ENCODE measurements at places on chromosomes 2 and 18. TPM values are rescaled to one million over a fixed set of nuclear protein-coding genes. Genes with fewer than 3 reads are reported as not detected.

CD207 gene
- total RNA-seq = not detected

SOX11 gene
- 5.9 TPM for total RNA-seq

POTEE gene
- total RNA-seq = not detected

RNU2-63P gene
- total RNA-seq = not detected

CPLX4 gene
- total RNA-seq = not detected

NCKAP5 gene
- 0.79 TPM for total RNA-seq

MOGAT1 gene
- not detected for total RNA-seq

MERTK gene
- 31.3 TPM for total RNA-seq

MEP1B gene
- total RNA-seq = 0.11 TPM

LBX2 gene
- total RNA-seq = 1.8 TPM

AMER3 gene
- not detected for total RNA-seq

GCG gene
- total RNA-seq = not detected

HOXD12 gene
- total RNA-seq = not detected

CHAC2 gene
- 1.6 TPM for total RNA-seq

NEU4 gene
- total RNA-seq = not detected

RAMP1 gene
- total RNA-seq = 2.4 TPM

FOXD4L1 gene
- not detected for total RNA-seq

FAM237A gene
- total RNA-seq = not detected

FBLN7 gene
- 4.6 TPM for total RNA-seq

SCN1A gene
- not detected for total RNA-seq

ANO7 gene
- not detected for total RNA-seq

TPRKB gene
- 20.8 TPM for total RNA-seq

SLC4A3 gene
- total RNA-seq = 5.9 TPM

MALL gene
- 2.9 TPM for total RNA-seq

IL1F10 gene
- total RNA-seq = not detected

CD8B2 gene
- total RNA-seq = 0.11 TPM

GLI2 gene
- 0.39 TPM for total RNA-seq

C1GALT1C1L gene
- 1.3 TPM for total RNA-seq

CREB1 gene
- total RNA-seq = 50.0 TPM

CDH20 gene
- not detected for total RNA-seq

TMEM185B gene
- 47.2 TPM for total RNA-seq
